ENCODE measurements at places on chromosomes 1 and 21.

DNA sequence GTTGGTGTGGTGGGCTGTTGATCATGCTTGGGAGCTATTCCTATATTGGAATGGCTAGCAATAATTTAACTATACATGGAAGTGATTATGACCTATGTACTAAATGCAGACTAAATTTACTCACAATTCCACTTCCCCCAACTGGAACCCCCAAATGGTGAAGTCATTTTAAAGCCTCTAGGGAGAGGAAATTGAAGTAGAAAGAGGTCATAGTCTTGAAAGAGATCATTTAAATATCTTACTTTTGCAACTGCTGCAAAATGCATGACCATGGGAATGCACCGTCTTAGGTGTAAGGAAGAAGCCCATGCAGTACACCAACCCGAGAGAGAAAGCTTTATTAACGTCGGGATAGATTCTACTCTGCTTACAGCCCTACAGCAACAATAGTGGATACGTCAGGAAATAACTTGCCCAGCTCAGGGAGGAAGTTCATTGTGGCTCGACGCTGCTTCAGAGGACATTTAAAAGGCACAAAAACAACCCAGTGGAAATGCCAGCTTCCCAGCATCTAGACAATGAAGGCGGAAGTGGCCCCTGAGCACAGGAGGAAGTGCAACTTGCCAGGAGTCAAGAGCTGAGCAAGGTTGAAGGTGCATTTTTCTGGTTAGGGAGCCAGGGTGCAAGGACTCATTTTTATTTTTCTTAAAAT lies 26.5 kb downstream of the CYYR1 start:
- no peak overlapping the region for H3K27ac ChIP-seq
- no peaks in the 10 kb centered on the region for H3K36me3 ChIP-seq
- H3K4me1 ChIP-seq, result no peaks in the 10 kb centered on the region
- no peak overlapping the region for H3K4me3 ChIP-seq
- DNase-seq, result no peak

GRCh38 chr1:157844089-157844830 lies 2.7 kb upstream of the CD5L start:
- no peak overlapping the region for H3K27ac ChIP-seq
- H3K4me3 ChIP-seq, result no peak overlapping the region
- no peak for DNase-seq
- H3K27me3 ChIP-seq, result peaks cover 20% of the 10 kb centered on the region

DNA sequence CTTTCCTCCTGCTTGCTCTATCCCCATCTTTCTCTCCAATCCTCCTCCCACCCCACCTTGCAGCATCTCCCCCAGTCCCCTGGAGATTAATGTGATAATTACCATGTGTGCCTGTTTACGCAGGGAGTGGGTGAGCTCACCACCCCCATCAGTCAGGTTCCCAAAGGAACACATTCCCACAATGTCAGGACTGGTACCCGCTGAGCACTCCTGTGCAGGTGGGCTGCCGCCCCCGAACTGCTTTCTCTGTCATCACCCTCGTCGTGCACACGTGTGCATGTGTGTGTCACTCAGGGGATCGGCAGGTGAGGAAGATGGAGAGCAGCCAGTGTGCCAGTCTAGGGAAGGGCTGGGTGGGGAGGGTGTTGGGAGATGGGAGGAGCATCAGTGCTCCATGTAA lies 163.4 kb downstream of the CACNA1E start:
- H3K36me3 ChIP-seq, result no peaks in the 10 kb centered on the region
- no peak overlapping the region for H3K27ac ChIP-seq
- peaks cover 76% of the 10 kb centered on the region for H3K27me3 ChIP-seq
- no peaks in the 10 kb centered on the region for H3K4me1 ChIP-seq
- no peak for DNase-seq

- no peaks in the 10 kb centered on the region for H3K27me3 ChIP-seq
- no peak for DNase-seq
- H3K4me3 ChIP-seq, result no peak overlapping the region
- no peak overlapping the region for H3K27ac ChIP-seq
- peaks cover 24% of the 10 kb centered on the region for H3K4me1 ChIP-seq
Measured at GRCh38 chr1:231384696-231385415, 37.2 kb downstream of the EGLN1 start.

DNA sequence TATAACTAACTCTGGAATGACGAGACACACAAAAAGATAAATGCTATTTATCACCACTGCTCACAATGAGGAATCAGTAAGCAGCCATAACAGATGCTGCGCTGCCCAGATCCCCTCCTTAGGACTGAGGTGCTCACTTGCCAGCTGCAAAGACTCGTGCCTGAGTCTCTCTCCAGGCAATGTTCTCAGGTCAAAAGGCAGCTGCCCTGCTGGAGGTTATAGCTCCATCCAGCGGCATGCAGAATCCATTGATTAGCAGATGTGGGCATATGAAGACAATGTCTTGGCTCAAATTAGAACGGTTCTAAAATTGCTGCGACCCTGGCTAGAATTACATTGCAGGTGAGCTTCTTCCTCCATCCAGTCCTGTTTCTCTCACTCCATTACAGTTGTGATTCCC lies 328.2 kb upstream of the CHRM3 start:
- H3K27ac ChIP-seq, result no peak overlapping the region
- no peaks in the 10 kb centered on the region for H3K36me3 ChIP-seq
- DNase-seq, result no peak
- no peaks in the 10 kb centered on the region for H3K27me3 ChIP-seq
- no peak overlapping the region for H3K4me3 ChIP-seq

DNA sequence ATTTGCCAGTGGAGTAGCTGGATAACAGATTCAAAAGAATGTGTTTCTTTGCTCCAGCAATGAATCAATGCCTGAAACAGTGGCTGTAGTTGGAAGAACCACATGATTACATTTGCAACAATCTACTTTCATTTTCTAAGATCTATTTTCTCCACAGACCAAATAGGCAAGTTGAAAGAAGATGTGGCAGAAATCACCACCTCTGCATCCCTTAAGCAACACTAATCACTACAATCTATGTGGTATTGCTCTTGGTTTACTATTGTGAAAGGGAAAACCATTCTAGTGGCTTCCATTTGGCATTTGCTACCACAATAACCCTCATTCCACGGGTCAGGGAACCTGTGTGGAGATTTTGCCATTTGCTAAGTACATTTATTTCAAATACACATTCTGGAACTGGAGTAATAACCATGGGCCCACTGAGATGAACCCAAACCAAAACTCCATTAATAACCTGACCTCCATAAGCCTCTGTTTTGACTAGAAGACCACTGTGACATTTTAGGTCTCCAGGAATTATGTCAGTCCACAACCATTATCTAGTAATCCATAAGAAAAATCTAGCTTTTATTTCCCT lies 66.3 kb downstream of the C1orf185 start:
- H3K4me1 ChIP-seq, result peaks cover 5% of the 10 kb centered on the region
- H3K36me3 ChIP-seq, result no peaks in the 10 kb centered on the region
- DNase-seq, result no peak
- H3K27me3 ChIP-seq, result no peaks in the 10 kb centered on the region
- no peak overlapping the region for H3K27ac ChIP-seq

DNA sequence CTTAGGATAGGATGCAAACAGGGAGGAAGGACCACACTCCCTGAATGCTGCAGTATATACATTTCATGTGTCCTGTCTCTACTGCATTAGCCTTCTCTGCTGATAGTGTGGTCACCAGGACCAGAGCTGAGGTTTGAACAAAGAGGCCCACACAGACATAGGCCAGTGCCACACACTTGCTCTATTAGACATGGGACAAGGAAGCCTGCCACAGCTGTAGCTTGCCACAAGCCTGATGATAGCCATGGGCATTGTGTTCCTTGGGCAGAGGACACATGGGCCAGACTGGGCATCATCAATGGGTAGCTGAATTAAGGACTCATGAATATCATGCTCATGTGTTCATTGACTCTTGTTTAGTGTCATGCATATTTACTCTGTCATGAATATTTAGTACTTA lies 10.4 kb downstream of the CAMSAP2 start:
- H3K4me3 ChIP-seq, result no peak overlapping the region
- DNase-seq, result no peak
- H3K27ac ChIP-seq, result no peak overlapping the region

DNA sequence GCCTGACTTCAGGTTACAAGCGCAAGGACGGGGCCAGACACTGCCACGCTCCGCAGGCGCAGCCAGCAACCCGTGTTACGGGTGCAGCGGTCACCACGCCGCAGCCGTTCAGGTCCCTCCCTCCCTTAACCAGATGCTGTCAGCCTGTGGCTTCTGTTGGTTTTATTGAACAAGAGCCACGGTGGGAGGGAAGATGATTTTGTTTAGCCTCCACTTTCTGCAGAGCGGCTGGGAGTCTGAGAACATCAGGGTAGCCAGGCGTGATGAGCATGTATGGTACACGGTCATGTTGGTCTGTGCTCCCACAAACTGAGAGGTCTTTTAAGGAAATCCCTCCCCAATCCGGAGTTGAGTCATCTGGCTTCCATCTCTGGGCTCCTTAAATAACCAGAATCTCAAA lies 18.5 kb upstream of the ADARB1 start:
- DNase-seq, result no peak
- no peaks in the 10 kb centered on the region for H3K4me1 ChIP-seq
- H3K4me3 ChIP-seq, result no peak overlapping the region
- peaks cover 65% of the 10 kb centered on the region for H3K27me3 ChIP-seq

Measured in central memory CD8-positive, alpha-beta T cell (primary cell).